ENCODE measurements at places on chromosomes 6 and 20.
A peak's percentile ranks its signal among the peaks of the same experiment; 100 is the strongest.

DNA sequence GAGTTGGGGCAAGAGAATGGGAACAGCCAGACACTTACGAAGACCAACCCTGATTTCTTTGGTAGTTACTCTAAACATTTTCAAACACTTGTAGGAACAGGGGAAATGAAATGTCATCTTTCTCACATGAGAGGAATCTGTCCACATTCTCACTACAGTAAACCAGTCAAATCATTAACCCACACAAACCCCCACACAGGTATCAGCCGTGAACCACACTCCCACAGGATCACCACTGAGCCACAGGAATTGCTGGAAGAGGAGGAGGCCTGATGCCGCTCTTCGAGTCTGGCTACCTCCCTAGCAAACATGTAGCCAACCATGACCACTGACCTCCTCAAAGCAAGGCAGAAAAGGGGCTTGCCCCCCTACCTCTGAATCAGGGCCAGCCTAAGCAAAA is 6.9 kb upstream of the RSPO3 start:
- no peak for DNase-seq

DNA sequence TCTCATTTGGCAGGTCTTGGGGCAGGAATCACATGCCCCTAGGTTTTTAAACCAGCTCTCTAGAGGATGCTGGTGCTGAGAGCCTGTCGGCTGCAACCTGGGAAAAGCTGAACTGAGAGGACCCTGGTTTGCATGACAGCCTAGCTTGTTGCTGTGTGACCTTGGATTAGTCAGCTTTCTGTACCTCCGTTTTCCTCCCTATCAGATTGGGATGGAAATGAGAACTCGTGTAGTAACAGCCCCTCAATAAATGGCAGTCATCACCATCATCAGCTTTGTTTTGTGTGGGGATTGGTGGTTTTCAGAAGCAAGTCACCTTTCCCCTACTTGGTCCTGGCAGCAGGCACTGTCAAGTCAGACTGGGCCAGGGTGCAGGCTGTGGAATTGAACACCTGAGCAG is 75.2 kb upstream of the MYL9 start:
- no peak for DNase-seq

- DNase-seq: peak; percentile 92
Observed at GRCh38 chr6:139708337-139709199, 334.1 kb upstream of the CITED2 start.

- no peak for DNase-seq
Observed at GRCh38 chr6:90314514-90314913, 17.9 kb upstream of the BACH2 start.

GRCh38 chr6:63066055-63066704 is 145.1 kb upstream of the FKBP1C start:
- DNase-seq: no peak

DNA sequence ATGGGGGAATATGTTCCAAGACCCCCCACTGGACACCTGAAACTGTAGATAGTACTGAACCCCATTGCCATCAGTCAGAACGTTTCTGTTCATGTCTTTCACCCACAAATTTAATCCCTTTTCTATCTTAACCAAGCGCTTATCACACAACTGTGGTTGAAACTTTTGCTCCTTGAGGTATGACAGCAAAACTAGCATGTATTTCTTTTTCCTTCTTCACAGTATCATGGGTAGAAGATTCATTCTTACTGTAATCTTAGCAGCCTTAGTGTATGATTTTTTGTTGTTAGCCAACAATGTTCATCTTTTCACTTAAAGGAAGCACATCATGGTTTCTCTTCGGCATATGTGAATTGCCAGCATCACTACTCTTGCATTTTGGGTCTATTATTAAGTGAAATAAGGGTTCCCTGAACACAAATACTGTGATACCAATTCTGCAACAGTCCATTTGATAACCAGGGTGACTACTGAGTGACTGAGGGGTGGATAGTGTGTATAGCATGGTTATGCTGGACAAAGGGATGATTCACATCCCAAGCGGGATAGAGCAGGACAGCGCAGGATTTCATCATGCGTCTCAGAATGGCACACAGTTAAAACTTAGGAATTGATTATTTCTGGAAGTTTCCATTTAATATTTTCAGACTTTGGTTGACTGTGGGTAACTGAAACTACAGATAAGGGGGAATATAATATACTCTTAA is 41.8 kb downstream of the KCNS1 start:
- DNase-seq: peak; percentile 24

DNA sequence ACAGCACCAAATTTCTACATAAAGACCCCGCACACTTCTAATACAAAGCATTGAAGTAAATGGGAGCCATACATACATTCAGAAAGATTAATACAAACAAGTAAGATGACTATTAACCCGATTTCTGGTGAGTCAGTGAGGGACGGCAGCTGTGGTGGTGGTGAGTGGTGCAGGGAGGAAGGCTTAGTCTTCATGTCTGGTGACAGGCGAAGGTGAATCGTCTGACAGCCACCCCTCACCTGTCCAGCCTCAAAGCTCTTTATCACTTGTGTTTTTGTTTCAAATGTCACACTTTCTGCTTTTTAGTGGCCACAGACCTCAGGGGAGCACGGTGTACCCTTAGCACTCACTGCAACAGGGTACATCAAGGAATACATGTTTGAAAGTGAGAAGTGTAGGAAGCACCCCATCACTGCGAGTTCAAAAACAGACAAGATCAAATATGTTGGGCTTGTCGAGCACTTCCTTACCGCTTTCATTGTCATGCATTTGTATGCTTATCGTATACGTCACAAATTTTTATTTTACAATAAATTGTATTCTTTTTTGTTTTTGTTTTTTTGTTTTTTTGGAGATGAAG is 63.5 kb downstream of the IRF4 start:
- DNase-seq: no peak

GRCh38 chr6:110810896-110811586 is 4.2 kb downstream of the CDK19 start:
- peak; percentile 8 for DNase-seq

DNA sequence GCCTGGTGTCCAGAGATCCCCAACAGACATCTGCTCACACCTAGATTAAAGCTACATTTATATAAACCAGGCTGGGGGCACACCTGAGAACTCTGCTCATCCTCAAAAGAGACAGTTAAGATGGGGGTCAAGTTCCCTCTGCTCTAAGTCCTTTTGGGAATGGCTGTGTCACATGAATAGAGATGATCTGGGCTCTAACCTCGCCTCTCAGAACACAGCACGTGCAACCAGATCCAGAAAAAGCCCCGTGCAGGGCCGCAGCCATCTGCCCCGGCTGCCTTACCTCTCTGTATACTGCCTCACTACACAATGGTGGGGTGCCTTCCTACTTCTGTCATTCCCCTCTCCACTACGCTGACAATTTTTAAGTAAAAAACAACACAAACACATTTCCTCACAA is 5.9 kb downstream of the MTCH1 start:
- no peak for DNase-seq

DNA sequence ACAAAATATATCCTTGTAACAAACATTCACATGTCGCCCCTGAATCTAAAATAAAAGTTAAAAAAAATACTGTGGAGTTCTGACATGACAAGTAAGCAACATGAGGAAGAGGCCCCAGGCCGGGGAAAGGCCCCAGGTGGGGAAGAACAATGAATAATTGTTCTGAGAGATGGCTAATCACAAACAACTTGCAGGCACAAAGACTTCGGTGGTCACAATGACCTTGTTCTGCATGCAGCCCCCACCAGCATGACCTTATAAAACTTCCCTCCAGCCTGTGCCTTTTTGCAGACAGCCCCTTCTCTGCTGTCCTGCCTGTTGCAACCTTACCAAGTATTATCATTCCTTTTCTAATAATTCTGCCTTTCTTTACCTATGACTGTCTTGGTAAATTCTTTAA is 95.7 kb upstream of the MYLIP start:
- DNase-seq: no peak

DNA sequence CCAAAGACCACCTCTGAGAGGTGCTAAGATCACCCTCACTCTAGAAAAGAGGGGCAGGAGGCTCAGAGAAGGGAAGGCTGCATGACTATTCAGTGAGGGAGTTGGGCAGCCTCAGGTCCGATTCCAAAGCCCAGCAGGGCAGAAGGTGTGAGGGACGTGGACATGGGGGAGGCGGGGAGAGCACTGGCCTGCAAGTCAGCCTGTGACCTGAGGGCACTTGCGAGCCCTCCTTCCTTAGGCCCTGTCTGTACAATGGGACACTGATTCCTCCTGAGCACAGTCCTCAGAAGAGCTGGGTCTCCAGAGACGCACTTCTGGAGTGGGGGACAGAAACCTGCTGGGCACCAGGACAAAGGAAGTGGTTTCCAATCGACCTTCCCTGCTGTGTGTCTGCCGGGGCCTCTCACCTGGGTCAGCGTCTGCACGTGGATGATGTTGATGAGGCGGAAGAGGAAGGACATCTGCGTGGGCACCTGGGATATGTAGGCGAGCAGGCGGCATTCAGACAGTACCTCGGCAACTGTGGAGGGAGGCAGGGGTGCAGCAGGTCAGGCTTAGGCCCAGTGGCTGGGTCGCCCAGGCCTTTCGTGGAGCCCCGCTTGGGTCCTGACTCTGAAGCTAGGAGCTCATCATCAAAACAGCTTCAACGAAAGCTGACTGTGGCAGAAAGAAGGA is 48.5 kb downstream of the MYH7B start:
- no peak for DNase-seq

GRCh38 chr6:36671687-36672375 is 6.7 kb upstream of the CDKN1A start:
- no peak for DNase-seq

- DNase-seq: no peak
Observed at GRCh38 chr20:25221592-25222460, 26.1 kb upstream of the PYGB start.

GRCh38 chr6:118865100-118865391 is 28.9 kb upstream of the ASF1A start:
- no peak for DNase-seq

- no peak for DNase-seq
Observed at GRCh38 chr20:63117661-63118302, 98.1 kb downstream of the YTHDF1 start.

- no peak for DNase-seq
Observed at GRCh38 chr6:1609041-1609647, 571 bp upstream of the FOXC1 start.

- peak; percentile 17 for DNase-seq
Observed at GRCh38 chr6:30037182-30037788, 23.8 kb upstream of the POLR1H start.

GRCh38 chr20:5834436-5835005 is 84.3 kb downstream of the SHLD1 start:
- DNase-seq: no peak

GRCh38 chr6:16764188-16764950 is 3.1 kb upstream of the ATXN1 start:
- DNase-seq: peak; percentile 64

DNA sequence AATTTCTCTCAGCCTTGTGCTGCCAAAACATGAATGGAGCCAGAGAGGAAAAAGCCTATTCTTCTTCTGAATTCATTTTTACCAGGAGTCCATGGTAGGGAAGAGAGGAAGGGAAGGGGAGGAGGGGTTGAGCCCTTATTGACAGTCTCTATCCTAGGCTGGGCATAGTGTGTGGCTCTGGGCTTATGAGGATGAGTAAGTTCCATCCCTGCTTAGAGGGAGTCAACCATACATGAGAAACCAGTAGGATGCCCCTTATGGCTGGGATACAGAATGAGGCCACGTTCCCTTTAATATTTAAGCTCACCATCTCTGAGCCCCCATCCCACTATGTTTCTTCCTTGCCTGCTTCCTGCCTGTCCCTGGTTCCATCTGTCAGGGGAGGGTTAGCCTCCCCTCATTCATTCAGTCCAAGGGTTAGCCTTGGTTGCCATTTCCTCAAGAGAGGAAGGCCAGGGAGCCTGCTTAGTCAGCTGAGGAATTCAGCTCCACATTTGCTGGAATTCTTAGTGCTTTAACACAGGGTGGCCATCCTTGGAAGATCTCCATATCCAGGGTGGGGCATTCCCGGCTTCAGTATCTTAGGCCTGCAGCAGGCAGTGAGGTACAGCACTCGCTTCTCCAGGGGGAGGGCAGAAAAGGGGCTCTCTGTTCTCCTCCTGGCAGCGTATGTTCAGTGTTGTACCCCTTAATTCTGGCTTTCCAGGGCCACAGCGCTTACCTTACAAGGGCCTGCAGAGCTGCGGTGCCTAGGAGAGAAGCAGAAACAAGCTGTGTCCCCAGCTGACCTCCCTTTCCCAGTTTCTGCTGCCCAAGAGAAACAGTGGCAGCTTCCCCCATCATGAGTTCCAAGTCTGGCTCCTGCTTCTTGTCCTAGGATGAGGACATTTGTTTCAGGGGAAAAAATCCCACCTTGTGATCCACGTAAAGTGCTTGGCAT is 12.5 kb downstream of the SIRT5 start:
- peak; percentile 41 for DNase-seq

DNA sequence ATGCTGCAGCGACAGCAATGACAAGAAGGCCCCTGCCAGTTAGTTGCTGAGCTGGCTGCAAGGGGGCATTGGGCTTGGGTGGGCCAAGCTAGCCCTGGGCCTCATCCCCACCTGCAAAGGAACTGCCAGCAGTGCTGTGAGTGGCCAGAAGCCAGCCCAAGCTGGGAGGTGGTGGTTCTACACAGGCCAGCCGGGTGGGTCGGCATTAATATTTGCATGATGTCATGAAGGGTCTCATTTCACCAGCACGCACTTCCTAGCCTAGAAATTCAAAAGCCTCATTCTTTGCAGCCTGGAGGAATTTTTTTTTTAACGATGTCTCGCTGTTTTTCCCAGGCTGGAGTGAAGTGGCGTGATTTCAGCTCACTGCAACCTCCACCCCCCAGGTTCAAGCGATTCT is 62.0 kb downstream of the IYD start:
- no peak for DNase-seq

- peak; percentile 50 for DNase-seq
Observed at GRCh38 chr6:131116755-131117360, 18.4 kb upstream of the AKAP7 start.

GRCh38 chr6:16338577-16339264 is 100.3 kb downstream of the GMPR start:
- DNase-seq: peak; percentile 100

- DNase-seq: no peak
Observed at GRCh38 chr6:20024316-20024673, 187.1 kb downstream of the ID4 start.

DNA sequence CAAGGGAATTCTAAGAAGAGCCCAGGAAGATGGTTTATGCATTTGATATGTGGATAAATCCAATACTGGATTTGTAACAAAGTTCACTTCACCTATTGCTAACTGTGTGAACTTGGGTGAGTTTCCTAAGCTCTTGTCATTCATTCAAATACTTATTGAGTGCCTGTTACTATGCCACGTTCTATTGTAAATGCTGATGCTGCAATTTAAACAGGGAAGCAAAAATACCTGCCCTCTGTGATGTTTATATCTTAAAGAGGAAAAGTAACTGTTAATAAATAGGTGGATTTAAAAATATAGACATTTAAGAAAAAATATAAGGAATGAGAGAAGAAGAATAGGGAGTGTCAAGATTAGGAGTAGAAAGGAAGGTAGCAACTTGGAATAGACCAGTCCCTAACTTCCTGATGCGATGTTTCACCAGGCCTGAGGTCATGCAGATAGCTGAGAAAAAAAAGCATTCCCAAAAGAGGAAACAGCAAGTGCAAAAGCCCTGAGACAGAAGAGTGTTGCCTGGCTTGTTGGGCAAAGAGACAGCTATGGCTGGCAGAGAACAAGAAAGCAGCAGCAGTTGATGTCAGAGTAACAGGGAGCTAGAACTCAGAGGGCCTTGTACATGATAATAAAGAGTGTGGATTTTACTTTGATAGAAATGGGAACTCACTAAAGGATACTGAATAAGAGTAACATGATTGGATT is 54.3 kb upstream of the TCF21 start:
- DNase-seq: no peak

GRCh38 chr6:35043381-35044130 is 97.6 kb downstream of the TCP11 start:
- DNase-seq: no peak
